ENCODE measurements at places on chromosomes 13 and 19.

- DNase-seq: no peak
Observed at GRCh38 chr13:53778937-53779336, 750.3 kb downstream of the OLFM4 start.

DNA sequence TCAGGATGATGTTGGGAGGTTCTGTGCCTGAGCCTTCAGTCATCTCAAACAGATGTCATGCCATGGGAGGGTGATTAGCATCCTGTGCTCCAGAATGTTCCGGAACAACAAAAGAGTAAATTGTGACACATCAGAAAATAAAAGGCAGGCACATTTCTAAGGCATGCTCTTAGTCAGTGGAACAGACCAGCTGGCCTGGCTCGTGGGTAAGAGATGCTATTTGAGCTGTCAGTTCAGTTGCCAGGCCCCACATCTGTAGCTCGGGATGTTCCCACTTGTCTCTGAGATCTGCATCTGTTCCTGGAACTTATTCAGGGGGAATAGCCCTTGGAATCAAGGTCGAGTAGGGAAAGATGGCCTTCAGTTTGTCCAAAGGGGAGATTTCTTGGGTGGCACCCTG lies 26.0 kb downstream of the OLFM4 start:
- DNase-seq: no peak

- peak; percentile 89 for DNase-seq
Observed at GRCh38 chr19:49546825-49547565, 19.2 kb downstream of the RCN3 start.

DNA sequence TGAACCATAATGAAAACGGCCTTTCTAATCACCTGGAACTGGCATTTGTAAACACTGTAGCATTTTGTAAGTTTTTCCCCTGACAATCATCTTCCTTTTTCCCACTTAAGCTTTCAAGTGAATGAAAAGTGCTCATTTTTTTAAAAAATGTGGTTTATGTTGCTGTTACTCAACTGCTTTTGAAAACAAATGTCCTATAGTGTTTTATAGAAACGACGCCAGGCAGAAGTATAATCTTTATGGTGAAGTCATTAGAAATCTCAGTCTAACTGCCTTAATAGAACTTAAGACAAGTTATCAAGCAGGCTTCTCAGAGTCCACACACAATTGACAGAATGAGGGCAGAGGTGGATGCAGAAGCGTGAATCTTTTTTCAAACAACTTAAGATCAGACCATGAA lies 442.3 kb downstream of the KLF12 start:
- DNase-seq: no peak

GRCh38 chr13:100664171-100664900 lies 10.3 kb downstream of the TMTC4 start:
- DNase-seq: no peak

DNA sequence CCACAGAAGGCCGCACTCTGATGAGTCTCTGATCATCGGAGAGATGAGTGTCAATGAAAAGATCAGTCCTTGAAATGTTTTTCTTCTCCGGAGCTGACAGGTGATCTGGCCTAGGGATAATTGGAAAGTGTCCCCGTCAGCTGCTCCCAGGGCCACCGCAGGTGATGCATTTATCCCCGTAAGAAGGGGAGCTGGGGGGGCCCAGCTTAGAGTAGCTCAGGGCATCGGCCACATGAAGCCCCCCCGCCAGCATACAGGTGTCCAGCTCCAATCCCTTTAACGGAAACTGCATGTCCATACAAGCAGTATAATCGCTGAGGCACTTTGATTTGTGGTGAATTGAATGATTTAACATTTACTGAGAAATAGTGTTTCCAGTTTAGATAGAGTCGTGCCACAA lies 27.7 kb downstream of the ATP4B start:
- no peak for DNase-seq

GRCh38 chr13:85379433-85379832 lies 419.8 kb downstream of the SLITRK6 start:
- no peak for DNase-seq

DNA sequence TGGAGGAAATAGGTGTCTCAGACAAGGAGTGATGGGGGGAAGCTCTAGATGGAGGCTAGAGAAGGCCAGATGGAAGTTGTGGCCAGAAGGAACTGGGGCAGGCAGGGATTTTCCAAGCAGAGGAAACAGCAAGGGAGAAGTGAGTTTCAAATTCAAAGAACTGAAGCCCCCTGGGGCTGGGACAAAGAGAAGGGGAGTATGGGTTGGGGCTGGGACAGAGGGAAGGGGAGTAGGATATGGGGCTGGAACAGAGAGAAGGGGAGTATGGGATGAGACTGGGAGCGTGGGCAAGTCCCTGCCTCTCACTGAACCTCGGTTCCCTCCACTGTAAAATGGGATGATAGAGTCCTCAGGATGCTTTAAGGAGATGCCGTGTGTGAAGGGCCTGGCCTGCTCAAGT lies 1.9 kb upstream of the GTF2F1 start:
- no peak for DNase-seq

GRCh38 chr19:10768936-10769335 lies 51.1 kb downstream of the DNM2 start:
- DNase-seq: no peak

DNA sequence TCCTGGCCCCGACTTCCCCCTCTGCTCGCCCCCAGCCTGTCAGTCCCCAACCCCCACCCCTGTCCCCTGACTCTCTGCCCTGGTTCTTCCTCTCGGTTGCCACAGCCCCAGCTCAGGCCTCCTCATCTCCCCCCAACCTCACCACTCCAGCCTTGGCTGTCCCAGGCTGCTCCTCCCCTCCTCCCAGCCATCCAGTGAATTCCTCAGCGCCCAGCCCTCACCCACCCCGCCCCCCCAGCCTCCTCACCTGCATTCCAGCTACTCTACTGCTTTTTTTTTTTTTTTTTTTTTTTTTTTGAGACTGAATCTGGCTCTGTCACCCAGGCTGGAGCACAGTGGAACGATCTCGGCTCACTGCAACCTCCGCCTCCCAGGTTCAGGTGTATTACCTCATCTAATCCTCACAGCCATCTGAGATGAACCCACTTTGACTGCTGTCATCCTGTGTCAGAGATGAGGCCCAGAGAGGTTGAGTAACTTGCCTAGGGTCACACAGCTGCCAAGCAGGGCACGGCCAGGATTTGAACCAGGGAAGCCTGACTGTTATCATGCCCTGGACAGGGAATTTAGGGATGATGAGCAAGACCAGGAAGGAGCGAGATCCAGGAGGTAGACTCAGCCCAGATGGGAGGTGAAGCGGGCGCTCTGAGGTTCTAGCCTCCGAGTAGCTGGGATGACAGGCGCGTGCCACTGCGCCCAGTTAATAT lies 2.6 kb downstream of the SULT2B1 start:
- no peak for DNase-seq

DNA sequence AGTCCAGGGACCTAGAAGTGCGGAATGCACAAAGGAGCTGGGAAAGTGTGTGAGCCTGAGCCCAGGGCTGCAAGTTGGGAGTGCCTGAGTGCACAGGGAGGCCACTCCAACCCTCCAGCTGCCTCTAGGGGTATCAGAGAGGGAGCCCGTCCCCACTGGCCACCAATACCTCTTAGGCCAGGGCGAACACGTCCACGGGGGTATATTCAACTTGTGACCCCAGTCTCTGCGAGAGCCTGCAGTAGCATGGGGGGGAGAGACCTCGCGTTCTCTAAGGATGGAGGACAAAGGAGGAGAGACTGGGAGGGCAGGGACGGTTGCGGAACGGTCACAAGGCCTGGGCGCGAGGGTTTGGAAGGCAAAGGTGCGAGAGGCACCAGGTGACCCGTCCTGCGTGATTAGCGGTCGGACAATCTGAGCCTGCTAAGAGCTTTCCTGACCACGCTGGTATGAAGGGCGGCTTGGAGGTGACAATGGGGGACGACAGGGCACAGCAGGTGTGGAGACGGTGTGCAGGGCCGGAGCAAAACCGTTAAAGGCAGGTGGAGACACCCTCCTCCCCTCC lies 676 bp downstream of the CD320 start:
- DNase-seq: no peak

GRCh38 chr19:4974880-4975469 lies 6.1 kb downstream of the KDM4B start:
- DNase-seq: no peak

DNA sequence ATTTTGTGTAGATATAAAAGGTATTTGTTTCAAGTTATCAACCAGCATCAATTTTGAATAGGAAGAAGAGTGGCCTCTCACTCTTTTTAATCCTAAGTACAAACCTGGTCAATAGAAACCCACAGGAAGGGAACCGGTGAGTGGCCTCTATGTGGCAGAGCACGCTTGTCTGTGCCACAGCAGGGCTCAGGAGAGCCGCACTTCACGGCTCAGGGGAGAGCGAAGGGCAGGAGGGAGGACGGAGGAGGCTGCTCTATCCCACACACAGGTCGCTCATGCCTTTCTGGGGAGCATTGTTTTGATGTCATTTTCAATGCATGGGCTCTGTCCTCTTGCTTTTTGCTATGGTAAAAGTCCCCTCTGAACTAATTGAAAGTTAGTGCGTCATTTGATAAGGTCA lies 57.2 kb downstream of the TNFRSF19 start:
- DNase-seq: no peak

- no peak for DNase-seq
Observed at GRCh38 chr13:71149498-71150363, 717.3 kb downstream of the DACH1 start.

GRCh38 chr13:98810746-98811145 lies 58.3 kb upstream of the SLC15A1 start:
- DNase-seq: no peak

GRCh38 chr19:13652810-13653590 lies 111.3 kb upstream of the MRI1 start:
- no peak for DNase-seq

DNA sequence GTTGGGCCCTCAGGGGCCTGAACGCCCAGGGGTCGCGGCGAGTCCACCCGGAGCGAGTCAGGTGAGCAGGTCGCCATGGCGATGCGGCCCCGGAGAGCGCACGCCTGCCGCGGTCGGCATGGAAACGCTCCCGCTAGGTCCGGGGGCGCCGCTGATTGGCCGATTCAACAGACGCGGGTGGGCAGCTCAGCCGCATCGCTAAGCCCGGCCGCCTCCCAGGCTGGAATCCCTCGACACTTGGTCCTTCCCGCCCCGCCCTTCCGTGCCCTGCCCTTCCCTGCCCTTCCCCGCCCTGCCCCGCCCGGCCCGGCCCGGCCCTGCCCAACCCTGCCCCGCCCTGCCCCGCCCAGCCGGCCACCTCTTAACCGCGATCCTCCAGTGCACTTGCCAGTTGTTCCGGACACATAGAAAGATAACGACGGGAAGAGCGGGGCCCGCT lies at the start of gene CCNA1:
CCNA1 (plus strand) TSS at position 390 of the 439 bp plus-strand sequence. CDS start 562 bp downstream, outside the sequence.
- no peak for DNase-seq

- no peak for DNase-seq
Observed at GRCh38 chr13:25860265-25860664, 191.6 kb downstream of the SHISA2 start.

DNA sequence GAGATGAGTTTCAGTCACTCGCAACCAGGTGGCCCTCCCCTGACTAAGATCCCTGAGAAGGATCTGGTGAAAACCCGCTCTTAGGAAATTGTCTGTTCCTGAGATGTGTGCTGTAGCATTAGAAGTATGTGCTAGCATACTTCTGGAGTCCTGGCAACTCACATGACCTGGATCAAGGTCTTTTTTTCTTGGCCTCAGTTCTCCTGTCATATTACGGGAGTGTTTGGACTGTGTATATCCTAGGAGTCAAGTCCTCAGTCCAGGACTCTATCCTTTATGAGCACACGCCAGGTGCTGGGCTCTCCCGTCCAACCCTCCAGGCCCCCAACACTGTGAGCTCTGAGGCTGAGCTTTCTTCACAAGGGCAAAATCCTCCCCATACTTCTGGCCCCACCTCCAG lies 156.4 kb downstream of the UQCRFS1 start:
- DNase-seq: no peak

DNA sequence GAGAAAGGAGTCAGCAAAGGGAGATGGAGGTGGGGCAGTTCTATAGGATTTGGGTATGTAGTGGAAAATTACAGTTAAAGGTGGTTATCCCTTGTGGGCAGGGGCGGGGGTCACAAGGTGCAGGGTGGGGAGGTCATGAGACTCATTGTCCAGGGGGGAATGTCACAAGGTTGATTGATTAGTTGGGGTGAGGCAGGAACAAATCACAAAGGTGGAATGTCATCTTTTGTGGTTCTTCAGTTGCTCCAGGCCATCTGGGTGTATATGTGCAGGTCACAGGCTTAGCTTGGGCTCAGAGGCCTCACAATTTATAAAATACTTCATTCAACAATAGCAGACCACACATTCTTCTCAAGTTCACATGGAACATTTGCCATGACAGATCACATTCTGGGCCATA lies 109.6 kb downstream of the ATP11A start:
- DNase-seq: no peak

GRCh38 chr13:97174638-97175037 lies 47.5 kb upstream of the MBNL2 start:
- no peak for DNase-seq

DNA sequence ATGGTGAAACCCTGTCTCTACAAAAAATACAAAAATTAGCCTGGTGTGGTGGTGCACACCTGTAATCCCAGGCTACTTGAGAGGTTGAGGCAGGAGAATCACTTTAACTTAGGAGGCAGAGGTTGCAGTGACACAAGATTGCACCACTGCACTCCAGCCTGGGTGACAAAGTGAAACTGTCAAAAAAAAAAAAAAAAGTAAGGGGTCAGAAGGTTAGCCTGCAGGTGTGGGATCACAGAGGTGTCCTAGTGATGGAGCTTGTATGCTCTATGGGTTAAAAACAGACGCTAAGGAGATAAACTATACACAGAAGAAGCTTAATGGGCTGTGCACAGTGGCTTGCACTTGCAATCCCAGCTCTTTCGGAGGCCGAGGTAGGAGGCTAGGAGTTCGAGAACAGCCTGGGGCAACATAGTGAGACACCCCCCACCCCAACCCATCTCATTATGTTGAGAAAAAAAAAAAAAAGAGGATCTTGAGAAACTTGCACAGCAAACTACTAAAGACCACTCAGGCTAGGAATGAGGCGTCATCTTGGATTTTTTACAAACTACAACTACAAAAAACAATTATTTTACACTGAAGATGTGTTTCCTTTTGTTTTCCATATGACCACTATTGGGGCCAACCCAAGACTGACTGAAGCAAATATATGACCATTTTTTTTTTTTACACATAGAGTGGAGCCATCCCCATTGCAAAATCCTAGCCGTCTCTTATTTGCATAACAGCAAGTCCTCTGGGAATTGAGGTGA lies 7.9 kb downstream of the FOSB start:
- DNase-seq: no peak

DNA sequence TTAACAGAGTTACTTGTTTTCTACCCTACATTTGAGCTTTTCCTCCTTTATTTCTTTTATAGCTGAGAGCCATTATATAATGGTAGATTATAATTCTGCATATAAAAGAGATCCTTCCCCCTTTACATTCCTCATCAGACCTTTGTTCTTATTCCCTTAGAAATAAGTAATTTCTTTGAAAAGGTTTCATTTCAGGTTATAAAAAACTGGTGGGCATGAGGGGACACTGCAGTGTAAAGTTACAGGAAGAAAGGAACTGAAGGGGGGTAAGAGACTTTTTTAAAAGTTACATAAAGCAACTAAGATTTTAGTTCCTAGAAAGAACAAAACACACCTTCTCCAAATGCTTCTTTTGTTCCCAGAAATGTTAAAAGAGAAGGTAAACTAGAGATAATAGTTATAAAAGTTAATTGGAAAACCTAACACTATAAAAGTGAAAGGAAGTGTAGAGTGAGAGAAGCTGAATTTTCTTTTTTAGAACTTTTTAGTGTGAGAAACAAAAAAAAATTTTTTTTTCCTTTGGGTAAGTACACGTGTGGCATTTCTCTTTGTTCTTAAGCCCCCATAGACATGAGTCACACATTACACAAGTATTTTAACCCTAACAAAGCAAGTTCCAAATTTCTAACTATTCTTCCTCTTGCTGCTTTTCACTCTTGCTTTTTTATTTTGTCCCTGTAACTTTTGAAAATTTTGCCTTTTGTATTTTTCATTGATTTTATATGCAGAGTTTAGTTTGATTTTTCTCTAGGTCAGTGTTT lies 106.4 kb upstream of the MLNR start:
- no peak for DNase-seq

Measured in midbrain (tissue), 1 donor.